Thoracic aorta (tissue), 2 donors: ENCODE measurements at places on chromosomes 4 and X. TPM values are rescaled to one million over a fixed set of nuclear protein-coding genes. Genes with fewer than 3 reads are reported as not detected.

DNA sequence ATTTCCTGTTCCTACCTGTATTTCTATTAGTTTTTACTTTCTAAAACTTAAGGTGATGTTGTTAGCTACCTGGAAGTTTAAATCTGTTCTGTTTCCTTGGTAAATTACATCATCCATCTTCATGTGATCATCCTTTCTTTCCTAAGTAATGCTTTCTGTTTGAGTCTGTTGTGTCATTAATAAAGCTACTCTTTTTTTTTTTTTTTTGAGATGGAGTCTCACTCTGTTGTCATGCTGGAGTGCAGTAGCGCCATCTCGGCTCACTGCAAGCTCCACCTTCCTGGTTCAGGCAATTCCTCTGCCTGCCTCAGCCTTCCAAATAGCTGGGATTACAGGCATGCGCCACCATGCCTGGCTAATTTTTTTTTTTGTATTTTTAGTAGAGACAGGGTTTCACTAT is 73.3 kb downstream of the FIP1L1 start:
- no peak for DNase-seq

Gene REPS2
- 4.9 TPM for total RNA-seq

DNA sequence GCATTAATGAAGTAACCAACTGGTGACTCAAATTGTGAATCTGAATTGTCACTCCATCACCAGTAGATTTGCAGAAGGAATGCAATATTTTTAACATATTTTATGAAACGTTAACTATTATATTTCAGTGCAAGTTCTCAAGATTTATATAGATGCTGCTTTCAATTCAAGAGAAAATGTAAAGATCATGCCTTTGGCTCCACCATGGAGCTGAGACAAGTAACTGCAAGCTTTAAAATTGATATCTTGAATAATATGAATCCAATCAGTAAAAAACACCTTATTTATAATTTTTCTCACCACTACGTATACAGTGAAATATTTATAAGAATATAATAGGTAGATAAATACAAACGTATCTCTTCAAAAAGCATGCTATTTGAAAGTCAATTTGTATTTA is 27.8 kb upstream of the GALNTL6 start:
- no peak for DNase-seq

- DNase-seq, result no peak
Observed at GRCh38 chr4:119728692-119729593, 100.3 kb upstream of the PDE5A start.

GRCh38 chr4:121145430-121145829 is 18.7 kb downstream of the TNIP3 start:
- DNase-seq, result no peak

Gene ADH1A
- total RNA-seq, result not detected

GRCh38 chrX:19661961-19662360 is 146.7 kb upstream of the MAP3K15 start:
- DNase-seq, result no peak

Gene THAP9
- 3.9 TPM for total RNA-seq

DNA sequence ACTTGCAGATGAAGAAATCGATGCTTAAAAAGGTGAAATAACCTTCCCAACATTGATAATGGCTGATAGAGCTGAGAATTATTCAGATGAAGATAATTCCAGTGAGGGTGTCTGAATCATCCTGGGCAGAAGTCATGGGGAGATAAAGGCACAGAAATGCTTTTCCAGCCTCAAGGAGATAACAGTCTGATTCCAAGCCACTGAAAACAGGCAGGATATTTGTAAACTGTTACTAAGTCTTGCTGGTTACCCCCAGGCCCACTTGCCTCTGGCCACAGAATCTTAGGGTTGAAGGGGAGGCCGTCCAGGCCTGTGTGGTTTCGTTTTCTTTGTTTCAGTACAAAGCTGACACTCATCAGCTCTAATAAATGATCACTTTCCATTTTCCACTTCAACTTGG is 158.5 kb downstream of the SH3KBP1 start:
- DNase-seq, result no peak

DNA sequence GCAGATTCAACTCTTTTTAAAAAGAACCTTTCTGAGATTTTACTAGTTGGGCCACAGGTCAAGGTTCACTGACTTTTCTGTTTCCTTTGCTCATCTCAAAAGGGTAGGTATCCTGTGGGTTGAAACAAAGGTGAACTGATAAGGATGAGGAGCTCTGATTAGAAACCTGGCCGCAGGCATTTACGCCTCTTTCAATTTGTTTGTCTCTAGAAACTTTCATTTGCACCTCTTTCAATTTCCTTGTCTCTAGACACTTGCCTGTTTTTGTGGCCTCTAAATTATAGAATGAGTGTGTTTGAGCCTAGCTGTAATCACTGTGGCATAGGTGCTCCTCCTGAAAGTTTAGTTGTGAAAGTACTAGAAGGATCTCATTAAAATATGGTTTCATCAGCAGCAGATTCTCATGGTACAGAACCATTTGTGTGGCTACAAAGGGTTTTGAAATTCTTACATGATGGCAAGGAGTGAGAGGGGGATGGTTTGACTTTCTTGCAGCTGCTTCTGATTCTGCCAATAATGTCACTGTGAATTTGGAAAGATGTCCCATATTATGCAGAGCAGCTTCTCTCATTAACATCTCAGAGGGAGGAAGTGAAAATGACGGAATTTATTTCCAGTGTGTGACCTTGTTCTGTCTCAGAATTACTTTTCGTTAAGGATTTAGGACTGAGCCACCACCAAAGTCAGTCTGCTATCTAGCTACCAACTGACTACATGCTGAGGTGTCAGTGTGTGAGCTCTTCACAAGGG is 142.2 kb downstream of the SH2D1A start:
- no peak for DNase-seq

GRCh38 chr4:149997881-149998421 is 80.3 kb upstream of the DCLK2 start:
- DNase-seq, result no peak

Gene MAGEC3
- total RNA-seq, result 1.8 TPM

DNA sequence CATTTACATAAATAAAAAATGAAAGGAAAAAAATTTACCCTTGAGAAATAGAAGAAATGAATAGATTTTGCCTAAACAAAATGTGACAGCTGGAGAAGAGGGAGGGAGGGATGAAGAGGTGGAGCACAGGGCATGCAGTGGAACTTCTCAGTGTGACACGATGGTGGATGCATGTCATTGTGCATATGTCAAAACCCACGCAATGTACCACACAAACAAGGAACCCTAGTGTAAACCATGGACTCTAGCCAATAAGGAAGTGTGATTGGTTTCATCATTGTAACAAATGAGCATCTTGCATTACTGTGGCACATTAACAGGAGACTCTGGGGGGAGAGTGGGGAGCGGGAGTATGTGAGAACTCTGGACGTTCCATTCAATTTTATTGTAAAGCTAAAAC is 58.6 kb downstream of the GATB start:
- no peak for DNase-seq

- DNase-seq, result no peak
Observed at GRCh38 chrX:29561417-29561816, 653.9 kb upstream of the MAGEB2 start.

- no peak for DNase-seq
Observed at GRCh38 chrX:53268173-53268572, 13.2 kb downstream of the IQSEC2 start.

Gene CHM
- 14.8 TPM for total RNA-seq

- DNase-seq, result no peak
Observed at GRCh38 chr4:151000747-151001429, 14.2 kb downstream of the LRBA start.

DNA sequence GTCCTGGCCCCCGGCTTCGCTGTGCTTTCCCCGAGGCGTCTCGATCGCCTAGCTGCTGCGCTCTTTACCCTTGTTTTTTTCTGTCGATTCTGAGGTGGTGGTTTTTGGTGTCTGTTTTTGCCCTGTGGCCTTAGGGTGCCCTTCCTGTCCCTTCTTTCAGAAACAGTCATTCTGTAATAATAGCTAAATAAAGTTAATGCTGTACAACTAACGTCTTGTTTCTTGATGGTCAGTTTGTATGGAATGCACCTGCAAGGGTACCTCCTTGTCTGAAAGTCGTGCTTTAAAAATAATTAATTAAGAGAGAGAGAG is 686 bp downstream of the FIP1L1 start:
- no peak for DNase-seq

GRCh38 chrX:1452516-1453394 is at the start of gene ASMTL:
TSS of gene ASMTL (minus strand) at chrX:1452909. CDS start at chrX:1452840, 69 bp downstream.
- peak; percentile 99 for DNase-seq

Gene ANKRD17
- 58.8 TPM for total RNA-seq

Gene CT45A5
- total RNA-seq, result not detected

DNA sequence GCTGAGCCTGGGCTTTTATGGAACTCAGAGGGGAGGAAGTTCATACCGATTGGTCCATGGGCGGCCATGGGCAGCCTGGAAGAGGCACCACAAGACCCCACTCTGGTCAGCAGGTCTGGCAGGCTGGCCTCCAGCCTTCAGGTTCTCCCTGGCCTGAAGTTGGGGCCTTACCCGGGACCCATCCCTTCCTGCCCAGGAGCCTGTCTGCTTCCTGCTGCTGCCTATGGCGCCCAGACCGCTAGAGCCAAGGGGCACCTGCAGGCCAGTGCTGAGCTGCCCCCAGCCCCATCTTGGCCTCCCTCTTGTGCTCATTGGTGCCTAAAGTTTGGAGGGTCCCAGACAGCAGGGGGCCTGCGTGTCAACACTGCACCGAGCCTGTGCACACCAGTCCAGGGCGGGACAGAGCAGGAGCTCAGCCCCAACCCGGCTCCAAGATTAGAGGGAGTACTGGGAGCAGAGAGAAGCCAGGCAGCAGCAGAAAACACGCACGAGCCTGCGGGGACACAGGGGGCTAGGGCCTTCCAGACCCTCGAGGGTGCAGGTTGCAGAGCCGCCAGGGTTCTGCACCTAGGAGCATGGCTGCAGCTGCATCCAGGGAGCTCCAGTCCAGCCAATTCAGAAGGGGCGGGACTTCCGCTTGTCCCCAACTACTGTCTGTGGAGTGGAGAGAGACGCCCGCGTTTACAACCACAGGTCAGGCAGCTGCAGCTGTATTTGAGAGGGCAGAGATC is 30.7 kb upstream of the ZNF280C start:
- DNase-seq, result no peak

DNA sequence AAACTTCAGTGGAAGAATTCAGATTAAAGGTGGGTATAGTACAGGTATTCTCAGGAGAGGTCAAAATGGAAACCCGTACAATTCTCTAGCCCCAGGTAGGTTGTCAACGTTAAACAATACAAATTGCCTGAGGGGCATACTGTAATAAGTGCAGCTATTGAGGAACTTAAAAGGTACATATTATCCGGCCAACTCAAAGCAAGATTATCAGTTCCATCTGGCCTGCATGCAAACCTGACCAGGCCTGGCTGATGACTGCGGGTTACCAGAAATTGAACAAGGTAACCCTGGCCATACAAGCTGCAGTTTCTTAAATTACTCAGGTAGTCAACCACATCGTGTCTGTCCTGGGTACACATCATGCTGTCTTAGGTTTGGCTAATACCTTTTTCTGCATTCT is 12.3 kb upstream of the ZNF630 start:
- DNase-seq, result no peak

DNA sequence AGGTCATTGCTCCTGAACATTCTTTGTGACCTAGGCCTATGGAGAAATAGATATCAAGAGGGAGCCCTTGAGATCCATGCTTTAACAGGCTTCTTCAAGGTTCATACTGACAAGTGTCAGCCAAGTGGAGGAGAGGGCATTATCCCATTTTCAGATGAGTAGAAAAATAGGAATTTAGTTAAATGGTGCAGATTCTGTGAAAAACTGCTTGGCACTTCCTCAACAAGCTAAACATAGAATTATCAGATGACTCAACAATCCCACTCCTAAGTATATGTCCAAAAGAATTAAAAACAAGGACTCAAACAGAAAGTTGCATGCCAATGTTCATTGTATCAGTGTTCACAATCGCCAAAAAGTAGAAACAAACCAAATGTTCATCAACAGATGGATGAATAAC is 43.8 kb upstream of the KCNIP4 start:
- DNase-seq, result no peak

Gene PCDH11X
- total RNA-seq, result 35.2 TPM

DNA sequence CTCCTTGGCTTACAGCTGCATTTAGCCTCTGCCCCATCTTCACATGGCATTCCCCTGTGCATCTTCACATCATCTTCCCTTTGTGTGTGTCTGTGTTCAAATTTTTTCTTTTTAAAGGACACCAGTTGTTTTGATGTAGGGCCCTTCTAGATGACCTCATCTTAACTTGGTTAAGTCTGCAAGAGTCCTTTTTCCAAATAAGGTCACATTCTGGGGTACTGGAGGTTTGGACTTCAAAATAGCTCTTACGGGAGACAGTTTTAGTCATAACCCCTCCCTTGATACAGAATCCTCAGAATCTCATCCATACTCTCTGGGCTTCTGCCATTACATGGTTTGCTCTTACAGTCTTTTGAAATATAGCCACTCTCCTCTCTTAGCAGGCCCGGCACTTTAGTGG is 231.5 kb upstream of the ATP6AP2 start:
- DNase-seq, result no peak
